NCI-H446 treated with DMSO at 0.1 percent for 48 hours (cell line): ENCODE measurements at places on chromosomes 13 and 19.

DNA sequence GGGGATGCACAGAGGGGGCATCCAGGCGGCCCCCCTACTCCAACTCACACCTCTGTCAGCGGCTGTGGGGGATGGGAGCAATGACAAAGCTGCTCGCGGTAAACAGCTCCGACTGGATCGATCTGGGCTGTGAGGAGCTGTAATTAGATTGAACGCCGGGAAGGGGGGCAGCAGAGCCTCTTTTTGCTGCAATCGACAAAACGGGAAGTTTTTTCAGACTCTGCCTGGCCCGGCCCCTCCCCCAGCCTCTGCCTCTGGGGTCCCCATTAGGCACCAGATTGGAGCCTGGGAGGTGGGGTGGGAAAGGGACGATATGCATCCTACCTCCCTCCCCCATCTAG, 16.3 kb downstream of the ONECUT3 start:
- no peak for DNase-seq

DNA sequence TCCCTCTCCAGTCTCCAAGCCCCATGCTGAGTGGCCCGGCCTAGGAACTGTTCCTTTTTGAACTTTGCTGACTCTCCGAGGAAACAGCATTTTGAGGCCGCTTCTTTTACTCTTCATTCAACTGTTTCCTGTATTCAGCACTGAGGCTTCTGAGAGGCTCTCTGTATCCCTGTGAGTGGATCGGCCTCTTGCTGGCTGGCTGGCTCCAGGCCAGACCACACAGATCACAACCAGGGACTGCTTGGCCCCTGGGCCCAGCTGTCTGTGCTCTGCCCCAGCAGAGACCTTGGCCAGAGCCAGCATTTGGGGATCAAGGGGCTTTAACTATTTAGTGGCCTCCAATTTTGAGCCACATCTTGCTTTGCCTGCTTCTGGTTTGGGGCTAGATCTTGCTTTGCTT, 75.6 kb upstream of the KL start:
- no peak for DNase-seq

DNA sequence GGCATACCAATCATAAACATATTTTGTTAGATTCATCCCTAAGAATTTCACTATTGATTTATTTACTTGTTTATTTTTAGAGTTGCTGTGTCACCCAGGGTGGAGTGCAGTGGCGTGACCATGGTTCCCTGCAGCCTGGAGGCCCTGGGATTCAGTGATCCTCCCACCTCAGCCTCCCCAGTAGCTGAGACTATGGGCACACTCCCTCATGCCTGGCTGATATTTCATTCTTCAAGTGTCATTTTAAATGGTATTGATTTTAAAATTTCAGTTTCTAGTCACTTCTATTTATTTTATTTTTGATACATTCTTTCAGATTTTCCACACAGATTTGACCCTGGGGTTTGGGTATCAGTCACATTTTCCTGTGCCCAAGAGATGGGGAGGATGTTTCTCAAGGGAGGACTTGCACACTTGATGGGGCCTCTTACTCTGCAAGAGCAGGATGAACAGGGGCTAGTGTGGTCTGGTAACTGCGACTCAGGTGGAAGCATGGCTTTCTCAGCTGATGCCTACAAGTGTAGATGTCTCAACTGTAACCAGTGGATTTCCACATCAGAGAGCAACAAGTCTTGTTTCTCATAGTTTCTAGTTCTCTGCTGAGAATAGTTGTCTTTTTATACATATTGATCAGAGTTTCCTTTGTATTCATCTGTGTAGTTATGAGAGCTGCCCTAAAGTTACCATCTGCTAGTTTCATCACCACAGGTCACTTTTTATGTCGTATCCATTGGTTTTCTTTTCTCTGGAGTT, 40.2 kb downstream of the CCNE1 start:
- no peak for DNase-seq

- DNase-seq: peak; percentile 0
Measured at GRCh38 chr13:73757481-73758233, 376.5 kb downstream of the KLF12 start.

- DNase-seq: no peak
Measured at GRCh38 chr19:57813919-57814504, 701 bp downstream of the ZNF552 start.

GRCh38 chr13:108325863-108326262, 56.3 kb downstream of the TNFSF13B start:
- no peak for DNase-seq

DNA sequence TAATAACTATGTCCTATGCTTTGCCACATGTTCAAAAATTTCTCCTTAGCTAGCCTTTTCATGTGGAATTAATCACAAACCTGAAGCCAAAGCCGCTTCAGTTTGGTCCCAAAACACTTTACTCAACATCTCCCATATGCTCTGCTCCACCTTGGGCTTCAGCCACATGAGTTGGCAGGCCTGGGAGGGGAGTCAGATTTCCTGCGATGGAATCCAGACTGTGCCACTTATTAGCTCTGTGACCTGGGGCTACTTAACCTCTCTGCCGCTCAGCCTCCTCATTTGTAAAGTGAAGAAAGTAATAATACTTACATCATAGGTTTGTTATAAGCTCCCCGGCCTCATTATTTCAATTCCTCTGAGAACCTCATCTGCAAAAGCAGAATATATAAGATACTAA, 272.0 kb downstream of the LMO7 start:
- DNase-seq: peak; percentile 49

GRCh38 chr13:110246530-110246929, 60.4 kb downstream of the COL4A1 start:
- no peak for DNase-seq

DNA sequence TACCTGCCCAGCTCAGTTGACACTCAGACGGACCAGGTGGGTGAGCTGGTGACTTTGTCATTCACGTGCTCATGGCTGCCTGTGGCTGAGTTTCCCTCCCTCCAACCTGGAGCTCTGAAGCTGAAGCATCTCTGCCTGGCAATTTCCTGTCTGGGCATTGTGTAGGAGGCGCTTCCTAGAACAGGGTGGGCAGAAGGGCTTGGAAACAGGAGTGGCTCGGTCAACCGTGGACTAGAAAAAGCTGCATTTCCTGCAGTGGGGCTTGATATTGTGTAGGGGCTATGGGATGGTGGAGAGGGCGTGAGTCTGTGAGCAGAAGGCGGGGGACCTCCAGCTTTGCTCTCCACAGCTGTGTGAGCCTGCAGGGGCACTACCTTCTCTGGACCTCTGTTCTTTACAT, 278.3 kb downstream of the TEX29 start:
- DNase-seq: no peak

DNA sequence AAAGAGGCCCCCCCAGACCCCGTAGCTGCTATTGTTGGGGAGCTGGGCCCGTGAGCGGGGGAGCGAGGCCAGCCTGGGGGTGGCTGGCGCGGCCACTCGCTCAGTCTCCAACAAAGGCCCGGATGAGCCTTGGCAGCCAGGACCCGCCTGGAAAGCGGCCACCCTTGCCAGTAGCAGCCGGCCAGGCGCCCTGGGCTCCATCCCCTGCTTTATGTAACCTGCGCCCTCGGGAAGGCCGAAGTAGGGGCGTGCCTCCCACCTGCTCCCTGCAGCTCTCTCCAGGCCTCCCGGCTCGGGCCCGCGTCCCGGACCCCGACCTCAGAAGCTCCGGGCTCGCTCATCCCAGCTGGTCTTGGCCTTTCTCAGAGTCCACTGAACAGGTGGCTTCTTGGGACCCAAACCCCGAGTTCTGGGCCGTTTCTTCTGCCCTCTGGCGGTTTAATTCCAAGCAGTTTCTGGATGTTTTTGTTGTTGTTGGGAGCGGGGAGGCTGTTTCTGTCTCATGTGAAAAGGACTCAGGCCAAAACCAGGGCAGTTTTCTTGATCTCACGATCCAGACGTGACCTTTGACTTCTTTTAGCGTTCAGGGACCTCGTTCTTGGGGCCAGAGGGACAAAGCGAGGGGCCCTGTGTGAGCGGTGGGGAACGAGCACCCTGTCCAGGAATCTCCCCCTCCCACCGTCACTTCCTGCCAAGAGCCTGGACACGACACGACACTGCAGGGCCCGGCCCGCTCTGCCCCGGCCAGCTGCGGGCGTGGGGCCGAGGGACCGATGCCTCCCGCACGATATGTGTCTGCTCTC, 1.2 kb downstream of the CDC34 start:
- peak; percentile 50 for DNase-seq

GRCh38 chr13:64867856-64868255, 2362.3 kb downstream of the PCDH9 start:
- DNase-seq: peak; percentile 35

DNA sequence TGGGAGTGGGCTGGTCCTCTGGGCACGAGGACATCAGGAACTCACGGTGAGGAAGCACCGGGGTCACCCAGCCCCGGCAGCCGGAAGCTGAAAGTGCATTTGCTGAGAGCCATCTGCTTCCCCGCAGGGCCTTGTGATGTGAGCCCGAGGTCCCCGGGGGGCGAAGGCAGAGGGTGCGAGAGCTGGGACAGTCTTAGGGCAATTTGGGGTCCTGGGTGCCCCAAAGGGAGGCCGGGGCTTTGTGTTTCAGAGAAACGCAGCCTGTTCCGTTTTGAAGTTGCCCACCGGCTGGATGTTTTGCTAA, 4.8 kb downstream of the F2RL3 start:
- DNase-seq: no peak

- no peak for DNase-seq
Measured at GRCh38 chr13:92823059-92823458, 403.5 kb upstream of the GPC6 start.

DNA sequence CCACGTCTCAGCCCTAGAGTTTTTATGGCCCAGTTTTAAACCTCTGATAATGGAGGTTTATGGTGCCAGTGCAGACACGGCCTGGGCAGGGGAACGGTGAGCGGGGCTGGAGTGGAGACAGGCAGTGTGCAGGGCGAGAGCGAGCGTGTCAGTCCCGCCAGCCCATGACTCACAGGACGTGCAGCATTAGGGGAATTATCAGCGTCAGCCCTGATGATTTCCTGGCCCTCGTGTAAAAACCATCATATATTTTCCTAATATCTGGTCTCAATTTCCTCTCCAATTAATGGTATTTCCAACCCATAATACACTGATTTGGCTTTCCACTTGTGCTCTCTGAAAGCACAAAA, 104.6 kb upstream of the VSTM2B start:
- no peak for DNase-seq

- DNase-seq: no peak
Measured at GRCh38 chr13:108455320-108455719, 174.1 kb upstream of the MYO16 start.

DNA sequence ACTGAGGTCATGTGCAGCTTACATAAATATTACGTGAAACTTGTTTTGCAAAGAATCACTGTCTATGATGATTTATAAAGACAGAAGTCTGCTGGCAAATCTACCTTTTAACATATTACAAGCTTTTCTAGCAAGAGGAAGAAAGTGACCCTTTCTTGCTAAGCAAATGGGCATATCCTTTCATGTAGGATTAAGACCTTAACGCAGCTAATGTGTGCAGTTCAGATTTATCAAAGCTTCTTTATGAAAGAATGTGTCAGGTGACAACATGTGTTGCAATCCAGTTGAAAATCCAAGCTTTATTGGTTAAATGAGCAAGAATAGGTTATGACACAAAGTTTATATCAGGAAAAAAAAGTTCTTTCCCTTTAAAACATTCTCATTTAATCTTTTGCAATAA, 115.6 kb upstream of the NBEA start:
- no peak for DNase-seq

- no peak for DNase-seq
Measured at GRCh38 chr19:39199025-39199424, 2.3 kb downstream of the NCCRP1 start.

- no peak for DNase-seq
Measured at GRCh38 chr19:45216667-45217066, 28.5 kb downstream of the EXOC3L2 start.

- DNase-seq: no peak
Measured at GRCh38 chr19:39645800-39646411, 9.8 kb upstream of the LGALS16 start.

GRCh38 chr19:56351208-56351607, 36.6 kb upstream of the ZSCAN5A start:
- DNase-seq: no peak

DNA sequence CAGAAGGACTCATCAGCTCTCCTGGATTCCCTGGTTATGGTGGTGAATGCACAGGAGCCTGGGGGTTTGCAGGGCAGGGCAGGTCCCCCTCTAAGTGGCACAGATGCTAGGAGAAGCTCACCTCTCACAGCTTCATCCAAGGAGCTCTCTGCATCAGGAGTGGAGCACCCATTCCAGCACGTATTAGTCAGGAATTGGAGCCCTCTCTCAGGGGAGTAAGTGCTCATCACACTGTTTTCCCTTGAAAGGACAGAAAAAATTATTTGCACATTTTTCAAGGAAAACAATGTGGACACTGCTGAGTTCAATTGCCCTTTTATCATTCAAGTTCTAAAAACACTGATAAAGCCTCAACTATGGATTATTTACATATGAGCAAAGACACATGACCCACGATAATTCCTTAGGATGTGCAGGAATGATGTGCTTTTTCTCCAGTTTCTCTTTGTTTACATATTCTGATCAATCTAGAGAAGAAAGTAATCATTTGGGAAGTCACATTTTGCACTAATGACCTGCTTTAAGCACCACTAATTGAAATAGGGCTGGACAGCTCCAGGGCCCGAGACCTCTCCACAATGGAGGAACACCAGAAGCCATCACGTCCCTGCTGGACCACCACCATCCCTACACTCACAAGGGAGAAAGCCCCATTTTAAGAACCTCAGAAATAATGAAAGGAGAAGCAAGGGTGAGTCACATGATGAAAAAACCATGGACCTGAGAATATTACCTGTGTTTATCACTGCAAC, 40.6 kb downstream of the SOHLH2 start:
- no peak for DNase-seq

DNA sequence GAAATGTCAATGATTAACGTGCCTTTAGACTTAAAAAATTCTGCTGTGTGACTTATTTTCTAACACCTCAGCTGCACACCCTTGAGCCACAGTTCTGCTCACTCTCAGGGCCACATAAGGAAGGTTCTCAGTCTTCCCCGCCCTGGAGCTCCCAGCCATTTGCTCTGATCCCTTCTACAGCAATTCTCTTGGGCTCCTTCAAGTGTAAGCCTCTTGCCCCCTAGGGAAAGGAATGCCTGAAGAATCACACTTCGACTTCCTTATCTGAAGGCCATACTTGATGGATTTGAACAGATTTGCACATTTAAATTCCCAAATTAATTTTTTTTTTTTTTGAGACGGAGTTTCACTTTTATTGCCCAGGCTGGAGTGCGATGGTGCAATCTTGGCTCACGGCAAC, 44.2 kb downstream of the RASA3 start:
- DNase-seq: no peak

DNA sequence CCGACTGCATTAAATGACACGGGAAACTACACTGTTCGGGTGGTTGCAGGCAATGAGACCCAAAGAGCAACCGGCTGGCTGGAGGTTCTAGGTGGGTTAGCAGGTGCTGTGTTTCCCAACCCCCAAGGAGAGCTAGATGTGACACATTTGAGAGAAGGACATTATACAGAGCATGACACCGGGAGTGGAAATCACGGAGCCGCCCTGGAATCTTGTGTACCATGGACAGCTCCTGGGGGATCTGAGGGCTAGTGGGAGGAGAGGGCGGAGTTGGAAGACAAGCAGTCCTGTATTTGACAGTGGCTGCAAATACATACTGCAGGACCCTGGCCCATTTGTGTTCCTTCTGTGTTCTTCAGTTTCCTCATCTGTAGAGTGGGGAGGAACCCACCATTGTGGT, 2.3 kb downstream of the CEACAM18 start:
- DNase-seq: no peak
